Hematopoietic multipotent progenitor cell treated with erythropoietin and hydrocortisone succinate and interleukin-3 and kit ligand, for 6 days (in vitro differentiated cells): ENCODE measurements at places on chromosomes 3 and 15.

GRCh38 chr3:47414161-47414564 is 33.3 kb downstream of the PTPN23 start:
- no peak for DNase-seq

DNA sequence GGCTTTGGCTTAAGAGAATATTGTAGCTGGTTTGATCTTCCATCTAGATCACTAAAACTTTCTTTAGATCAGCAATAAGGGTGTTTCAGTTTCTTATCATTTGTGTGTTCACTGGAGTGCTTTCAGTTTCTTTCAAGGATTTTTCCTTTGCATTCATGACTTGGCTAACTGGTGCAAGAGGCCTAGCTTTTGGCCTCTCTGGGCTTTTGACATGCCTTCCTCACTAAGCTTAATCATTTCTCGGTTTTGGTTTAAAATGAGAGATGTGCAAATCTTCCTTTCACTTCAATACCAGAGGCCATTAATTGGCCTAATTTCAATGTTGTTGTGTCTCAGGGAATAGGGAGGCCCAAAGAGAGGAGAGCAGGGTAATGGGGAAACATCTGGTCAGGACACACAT is 30.3 kb upstream of the CCNB2 start:
- DNase-seq, result no peak

- no peak for DNase-seq
Measured at GRCh38 chr3:27428446-27428845, 55.7 kb downstream of the SLC4A7 start.

- no peak for DNase-seq
Measured at GRCh38 chr3:17044855-17045254, 160.1 kb downstream of the PLCL2 start.

DNA sequence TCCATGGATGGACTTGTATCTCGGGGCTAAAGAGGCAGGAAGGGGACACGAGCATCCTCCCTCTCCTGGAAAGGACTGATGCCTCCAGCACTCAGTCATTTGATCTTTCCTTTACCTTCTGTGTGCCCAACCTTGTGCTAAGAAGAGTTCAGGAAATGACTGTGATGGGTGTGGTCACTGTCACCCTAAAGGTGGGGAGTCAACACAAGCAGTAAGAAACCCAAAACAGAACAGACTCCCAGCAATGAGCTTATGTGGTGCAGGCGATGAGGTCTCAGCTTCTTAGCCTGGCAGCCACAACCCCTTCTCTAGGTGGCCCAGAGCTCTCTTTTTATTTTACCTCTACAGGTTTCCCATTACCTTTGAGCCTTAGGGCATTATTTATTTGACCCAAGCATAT is 3.8 kb downstream of the MPI start:
- no peak for DNase-seq
